ENCODE measurements at places on chromosomes 4 and X.

DNA sequence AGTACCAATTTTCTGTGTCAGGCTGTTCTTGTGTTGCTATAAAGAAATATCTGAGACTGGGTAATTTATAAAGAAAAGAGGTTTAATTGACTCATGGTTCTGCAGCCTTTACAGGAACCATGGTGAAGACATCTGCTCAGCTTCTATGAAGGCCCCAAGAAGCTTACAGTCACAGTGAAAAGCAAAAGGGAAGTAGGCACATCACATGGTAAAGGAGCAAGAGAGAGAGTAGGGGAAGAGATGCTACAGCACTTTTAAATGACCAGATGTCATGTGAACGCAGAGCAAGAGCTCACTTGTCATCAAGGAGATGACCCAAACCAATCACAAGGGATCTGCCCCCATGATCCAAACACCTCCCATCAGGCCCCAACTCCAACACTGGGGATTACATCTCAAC is 174.3 kb downstream of the ATP10D start:
- DNase-seq = no peak

GRCh38 chr4:29220761-29221160 is 1499.4 kb upstream of the PCDH7 start:
- no peak for DNase-seq

- DNase-seq = no peak
Observed at GRCh38 chr4:85482010-85482738, 7.2 kb downstream of the ARHGAP24 start.

GRCh38 chr4:151676301-151676700 is 84.5 kb downstream of the GATB start:
- DNase-seq = peak; percentile 95

- DNase-seq = peak; percentile 34
Observed at GRCh38 chrX:129654652-129655546, at the start of gene APLN. APLN (minus strand) TSS chrX:129654956; CDS start chrX:129654630, 326 bp downstream.

DNA sequence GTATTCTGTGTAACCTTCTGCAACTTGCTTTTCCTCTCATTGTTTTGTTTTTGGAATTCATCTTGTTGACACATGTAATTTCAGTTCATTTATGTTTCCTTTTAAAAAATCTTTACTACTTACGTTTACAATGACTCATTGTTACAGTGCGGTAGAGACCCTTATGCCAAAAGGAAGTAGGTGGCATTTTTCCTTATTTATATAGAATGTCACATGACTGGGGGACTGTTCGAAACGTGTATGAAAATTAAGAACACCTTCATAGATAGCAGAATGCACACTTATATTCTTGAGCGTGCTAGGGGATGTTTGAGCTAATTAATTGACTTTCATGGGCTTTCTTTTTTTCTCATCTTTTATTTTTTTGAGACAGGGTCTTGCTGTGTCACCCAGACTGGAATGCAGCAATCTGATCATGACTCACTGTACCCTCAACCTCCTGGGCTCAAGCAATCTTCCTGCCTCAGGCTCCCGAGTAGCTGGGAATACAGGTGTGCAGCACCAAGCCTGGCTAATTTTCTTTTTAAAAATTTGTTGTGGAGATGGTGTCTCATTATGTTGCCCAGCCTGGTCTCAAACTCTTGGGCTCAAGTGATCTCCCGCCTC is 7.3 kb downstream of the REPS2 start:
- no peak for DNase-seq

GRCh38 chrX:431056-431455 is 44.3 kb upstream of the PPP2R3B start:
- DNase-seq = no peak

Data from fibroblast of mammary gland (primary cell).